Adrenal gland (tissue), 19 donors: ENCODE measurements at places on chromosomes 7 and 10. TPM values are rescaled to one million over a fixed set of nuclear protein-coding genes. Genes with fewer than 3 reads are reported as not detected.

IL6 gene
- total RNA-seq: 0.61 TPM

KIAA1549 gene
- total RNA-seq: 3.7 TPM

PBLD gene
- 19.4 TPM for total RNA-seq

HTR5A gene
- not detected for total RNA-seq

SLC35B4 gene
- total RNA-seq: 16.9 TPM

MGAM2 gene
- not detected for total RNA-seq

INTS1 gene
- total RNA-seq: 73.8 TPM

ARMC3 gene
- not detected for total RNA-seq

CCDC3 gene
- total RNA-seq: 2.6 TPM

LAMB1 gene
- total RNA-seq: 96.7 TPM

GRCh38 chr7:7208520-7208919, 26.2 kb downstream of the C1GALT1 start:
- no peak for DNase-seq

DNA sequence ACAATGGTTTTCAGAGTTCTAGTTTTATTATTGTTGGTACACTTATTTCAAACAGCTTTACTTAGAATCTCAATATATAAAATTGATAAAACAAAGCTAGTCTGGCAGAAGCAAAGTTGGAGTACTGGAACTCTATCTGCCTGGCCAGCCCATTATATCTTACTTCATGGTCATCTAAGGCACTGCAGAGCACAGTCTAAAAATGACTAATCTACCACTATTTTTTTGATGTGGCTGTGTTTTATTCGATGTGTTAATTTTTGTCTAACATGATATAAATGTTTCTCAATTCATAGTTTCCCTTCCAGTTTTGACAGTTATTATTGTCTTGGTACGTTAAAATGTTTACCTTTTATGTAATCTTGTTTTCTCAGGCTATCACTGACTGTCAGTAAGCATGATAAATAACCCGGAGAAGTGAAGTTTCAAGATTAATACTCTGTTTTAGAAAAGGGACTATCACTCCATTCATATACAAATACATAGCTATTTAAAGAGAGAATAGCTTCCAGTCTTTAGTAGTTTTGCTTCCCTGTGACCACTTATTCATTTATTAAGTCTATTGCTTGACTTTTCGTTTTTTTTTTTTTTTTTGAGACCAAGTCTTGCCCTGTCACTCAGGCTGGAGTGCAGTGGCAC, 60.6 kb upstream of the CSTF2T start:
- no peak for DNase-seq

DNA sequence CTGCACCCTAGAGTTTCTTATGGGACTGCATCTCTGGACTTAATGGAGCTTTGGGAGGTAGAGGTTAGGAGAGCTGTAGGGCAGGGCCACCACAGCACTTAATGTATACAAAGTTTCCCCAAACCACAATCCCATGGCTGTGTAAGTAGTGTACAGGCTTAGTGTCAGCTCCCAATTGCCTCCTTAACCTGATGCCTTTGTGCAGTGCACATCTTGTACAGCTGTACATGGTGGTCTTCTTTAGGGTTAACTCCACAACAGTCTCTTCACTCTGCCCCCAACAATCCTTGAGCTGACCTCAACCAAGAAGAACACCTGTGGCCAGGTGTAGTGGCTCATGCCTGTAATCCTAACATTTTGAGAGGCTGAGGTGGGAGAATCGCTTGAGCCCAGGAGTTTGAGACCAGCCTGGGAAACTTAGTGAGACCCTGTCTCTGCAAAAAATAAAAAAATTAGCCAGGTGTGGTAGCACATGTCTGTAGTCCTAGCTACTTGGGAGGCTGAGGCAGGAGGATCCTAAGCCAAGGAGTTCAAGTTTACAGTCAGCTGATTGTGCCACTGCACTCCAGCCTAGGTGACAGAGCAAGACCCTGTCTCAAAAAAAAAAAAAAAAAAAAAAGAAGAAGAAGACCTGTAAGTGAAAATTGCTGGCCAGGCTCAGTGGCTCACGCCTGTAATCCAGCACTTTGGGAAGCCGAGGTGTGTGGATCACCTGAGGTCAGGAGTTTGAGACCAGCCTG, 6.8 kb downstream of the PLAU start:
- DNase-seq: no peak

DNA sequence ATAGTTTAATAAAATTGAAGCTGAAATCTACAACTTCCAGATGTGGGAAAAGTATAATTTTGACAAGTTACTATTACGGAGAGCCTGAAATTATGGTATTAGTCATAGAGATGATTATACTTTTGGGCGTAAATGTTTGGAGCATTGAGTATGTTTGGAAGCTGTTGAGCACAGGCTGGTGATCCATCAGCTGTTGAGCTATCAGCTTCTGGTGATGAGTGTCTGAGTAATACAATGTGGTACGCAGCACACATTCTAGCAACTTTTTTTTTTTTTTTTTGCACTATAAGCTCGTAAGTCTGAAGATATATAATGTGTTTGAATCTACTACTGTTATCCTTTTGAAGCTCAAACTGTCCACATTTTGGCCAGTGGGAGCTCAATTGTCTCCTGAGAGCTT, 123.4 kb downstream of the ATE1 start:
- no peak for DNase-seq

DNA sequence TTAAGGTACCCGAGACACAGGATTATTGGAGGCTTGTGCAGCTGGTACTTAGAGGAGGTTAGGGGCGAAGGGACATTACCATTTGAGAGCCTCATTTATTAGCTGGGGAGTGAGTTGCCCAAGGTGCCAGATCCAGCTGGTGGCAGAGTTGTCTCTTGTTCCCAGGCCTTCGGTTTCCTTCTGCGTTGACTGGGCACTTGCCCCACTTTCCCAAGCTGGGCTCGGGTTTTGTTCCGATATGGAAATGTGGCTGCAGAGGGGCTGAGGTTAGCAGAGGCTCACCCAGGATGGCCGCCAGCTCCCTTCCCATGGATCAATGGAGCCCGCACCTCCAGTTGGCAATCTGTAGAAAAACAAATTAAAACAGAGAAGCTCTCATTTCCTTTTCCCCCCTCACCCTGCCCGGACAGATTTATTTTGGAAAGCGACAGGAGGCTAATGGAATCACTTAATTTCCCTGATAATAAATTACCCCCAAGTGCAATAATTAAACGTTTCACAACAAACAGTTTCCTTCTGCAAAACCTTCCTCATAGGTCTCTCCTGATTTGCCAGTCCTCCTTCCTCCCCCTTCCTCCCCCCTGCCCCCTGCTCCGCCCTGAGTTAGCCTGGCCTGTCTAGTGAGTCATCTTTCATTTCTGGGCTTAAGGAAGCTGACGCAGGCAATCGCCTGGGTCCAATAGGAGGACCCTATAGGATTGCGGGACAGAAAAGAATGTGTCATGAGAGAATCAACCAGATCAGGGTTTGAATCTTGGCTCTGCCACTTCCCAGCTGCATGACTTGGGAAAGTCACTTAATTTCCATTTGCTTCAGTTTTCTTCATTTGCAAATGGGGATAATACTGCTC, 51.7 kb downstream of the ADRA2A start:
- peak; percentile 42 for DNase-seq

DNA sequence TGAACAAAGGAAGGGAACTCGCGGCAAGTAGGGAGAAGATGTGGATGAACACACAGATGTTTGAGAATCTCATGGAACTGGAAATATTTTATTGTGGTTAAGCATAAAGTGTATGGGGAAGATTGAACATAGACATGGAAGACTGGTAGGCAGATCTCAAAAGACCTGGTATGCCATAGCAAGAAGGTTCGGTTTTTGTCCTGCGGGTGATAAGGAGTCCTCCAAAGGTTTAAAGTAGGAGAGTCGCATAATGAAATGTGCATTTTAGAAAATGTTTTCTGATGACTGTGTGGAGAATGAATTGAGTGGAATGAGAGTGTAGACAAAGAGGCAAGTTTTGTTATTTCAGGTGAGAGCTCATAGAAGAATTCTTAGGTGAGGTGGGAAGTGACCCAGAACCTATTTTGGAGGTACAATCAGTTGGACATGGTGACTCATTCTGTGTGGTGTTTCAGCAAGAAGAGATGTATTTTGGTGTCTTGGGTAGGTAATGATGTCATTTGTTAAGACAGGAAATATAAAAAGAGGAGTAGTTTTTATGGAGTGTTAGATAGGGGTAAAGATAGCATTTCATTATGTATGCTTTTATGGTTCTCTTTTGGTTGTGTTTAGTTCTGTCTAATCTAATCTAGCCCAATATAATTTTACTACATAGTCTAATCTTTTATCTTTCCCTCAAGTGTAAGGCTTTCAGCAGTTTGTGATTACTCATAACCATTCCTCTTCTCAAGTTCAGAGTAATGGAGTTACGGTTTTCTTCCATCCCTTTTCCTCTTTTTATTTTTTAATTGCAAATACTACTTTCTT, 239.2 kb downstream of the EXOC4 start:
- no peak for DNase-seq

DNA sequence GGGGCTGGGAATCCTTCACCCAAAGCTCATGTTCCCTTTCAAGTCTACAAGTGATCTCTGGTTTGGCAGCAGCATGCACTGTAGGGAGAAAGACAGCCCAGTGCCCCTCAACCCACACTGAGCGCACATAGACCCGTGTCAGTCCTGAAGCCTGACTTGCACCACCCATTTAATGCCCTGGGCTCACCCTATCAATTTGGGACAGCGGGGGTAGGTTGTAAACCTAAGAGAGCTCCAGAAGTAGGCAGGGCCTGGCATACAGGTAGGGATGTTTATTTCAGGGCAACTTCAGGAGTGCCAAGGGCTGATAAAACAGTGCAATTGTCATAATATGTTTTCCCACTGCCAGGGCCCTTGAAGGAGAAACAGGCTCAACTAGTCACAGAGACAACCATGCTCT, 3.5 kb upstream of the ATP6V0E2 start:
- no peak for DNase-seq

DNA sequence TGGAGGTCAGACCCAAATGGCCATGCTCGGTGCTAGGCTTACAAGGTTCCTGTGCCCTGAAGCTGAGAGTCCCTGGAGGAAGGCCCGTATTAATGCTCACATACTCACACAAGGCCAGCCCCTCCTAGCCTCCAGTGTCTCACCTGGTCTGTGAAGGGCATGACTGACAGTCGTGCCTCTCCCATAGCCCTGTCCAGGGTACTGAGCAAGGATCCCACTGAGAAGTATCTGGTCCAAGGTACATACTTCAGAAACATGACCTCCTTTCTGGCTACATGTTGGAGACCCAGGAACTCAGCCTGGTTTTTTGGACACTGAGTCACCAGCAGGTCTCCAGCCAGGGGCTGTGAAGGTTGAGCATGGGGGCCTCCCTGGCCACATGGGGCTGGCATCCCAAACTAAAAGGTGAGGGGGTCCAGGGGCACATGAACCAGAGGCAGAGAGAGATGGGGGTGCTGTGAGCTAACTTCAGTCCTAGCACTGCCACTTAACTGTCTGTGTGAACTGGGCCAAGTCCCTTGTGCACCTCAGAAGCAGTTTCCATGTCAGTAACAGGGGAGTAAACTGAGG, 17.6 kb upstream of the RASGEF1A start:
- no peak for DNase-seq

DNA sequence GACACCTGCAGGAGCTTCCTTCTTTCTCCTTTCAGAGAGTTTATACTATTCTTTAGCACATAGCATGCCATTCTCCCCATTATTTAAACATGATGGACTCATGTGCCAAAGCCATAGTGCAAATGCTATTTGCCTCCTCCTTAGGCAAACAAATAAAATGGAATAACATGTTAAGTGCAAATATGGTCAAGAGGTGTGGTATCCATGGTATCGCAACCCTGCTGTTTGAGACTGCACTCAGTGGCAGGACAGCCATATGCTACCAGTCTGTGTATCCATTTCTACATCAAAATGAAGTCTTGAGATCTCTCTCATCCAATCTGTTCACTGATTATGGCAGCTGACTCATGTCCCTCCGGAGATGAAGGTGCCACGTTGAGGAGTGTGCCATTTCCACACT, 22.8 kb downstream of the HEPACAM2 start:
- no peak for DNase-seq

DNA sequence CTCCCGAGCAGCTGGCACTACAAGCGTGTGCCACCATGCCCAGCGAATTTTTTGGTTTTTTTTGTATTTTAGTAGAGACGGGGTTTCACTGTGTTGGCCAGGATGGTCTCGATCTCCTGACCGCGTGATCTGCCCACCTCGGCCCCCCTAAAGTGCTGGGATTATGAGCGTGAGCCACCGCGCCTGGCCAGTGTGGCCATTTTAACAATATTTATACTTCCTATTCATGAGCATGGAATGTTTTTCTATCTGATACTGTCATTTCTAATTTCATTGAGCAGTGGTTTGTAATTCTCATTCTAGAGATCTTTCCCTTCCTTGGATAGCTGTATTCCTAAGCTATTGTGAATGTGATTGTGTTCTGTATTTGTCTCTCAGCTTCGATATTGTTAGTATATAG, 96.2 kb downstream of the GLCCI1 start:
- no peak for DNase-seq

GRCh38 chr7:147492606-147493005, 1098.0 kb upstream of the C7orf33 start:
- no peak for DNase-seq

- DNase-seq: no peak
Observed at GRCh38 chr10:3595736-3596135, 189.3 kb downstream of the KLF6 start.

DNA sequence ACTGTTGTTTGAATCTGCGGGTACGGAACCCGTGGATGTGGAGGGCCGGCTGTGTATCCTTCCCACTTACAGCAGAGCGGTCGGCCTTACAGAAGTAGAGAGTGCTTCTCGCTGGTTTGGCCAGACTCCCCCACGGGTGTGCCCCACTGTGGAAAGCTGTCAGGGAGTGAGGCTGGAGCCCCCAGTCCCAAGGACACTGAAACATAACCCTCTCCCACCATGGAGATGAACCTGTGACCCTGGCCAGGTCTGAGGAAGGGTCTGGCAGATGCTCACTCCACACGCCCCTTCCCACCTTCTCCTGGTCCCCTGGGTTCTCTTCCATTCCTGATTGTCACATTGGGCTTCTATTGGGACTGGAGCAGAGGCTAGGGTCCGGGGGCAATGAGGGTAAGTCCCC, 39.6 kb downstream of the TSPAN15 start:
- DNase-seq: no peak

- DNase-seq: no peak
Observed at GRCh38 chr7:50628434-50629084, 63.4 kb upstream of the DDC start.

GRCh38 chr7:33807779-33808482, 97.4 kb upstream of the BMPER start:
- DNase-seq: no peak

DNA sequence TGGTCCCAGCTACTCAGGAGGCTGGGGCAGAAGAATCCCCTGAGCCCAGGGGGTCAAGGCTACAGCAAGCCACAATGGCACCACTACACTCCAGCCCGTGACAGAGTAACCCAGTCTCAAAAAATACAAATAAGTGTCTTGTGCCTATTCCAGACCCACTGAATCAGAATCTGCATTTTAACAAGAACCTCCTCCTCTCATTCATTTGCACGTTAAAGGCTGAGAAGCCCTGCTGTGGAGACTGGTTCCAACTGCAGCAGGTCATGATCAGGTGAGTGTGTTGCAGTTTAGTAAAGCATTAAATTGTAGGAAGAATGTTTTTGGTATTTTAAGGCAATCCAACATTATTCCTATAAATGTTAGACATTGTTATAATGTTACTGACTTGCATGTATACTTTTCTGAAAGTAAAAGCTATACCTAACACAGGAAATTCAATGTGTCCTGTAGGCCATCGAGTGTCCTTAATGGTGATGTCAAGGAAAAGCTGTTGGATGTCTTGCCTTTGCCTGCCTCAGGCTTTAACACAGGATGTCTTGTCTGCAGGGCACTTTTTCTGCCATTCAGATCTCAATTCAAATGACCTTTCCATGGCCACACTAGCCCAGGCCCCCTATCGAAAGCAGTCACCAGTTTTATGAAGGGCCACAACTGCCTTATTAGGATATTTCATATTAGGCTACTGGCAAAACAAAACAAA, 30.4 kb downstream of the MKRN1 start:
- DNase-seq: no peak
